GM19239 (cell line): ENCODE measurements at places on chromosomes 12 and 14.

- DNase-seq: no peak
Observed at GRCh38 chr12:98466640-98467400, 48.6 kb upstream of the TMPO start.

DNA sequence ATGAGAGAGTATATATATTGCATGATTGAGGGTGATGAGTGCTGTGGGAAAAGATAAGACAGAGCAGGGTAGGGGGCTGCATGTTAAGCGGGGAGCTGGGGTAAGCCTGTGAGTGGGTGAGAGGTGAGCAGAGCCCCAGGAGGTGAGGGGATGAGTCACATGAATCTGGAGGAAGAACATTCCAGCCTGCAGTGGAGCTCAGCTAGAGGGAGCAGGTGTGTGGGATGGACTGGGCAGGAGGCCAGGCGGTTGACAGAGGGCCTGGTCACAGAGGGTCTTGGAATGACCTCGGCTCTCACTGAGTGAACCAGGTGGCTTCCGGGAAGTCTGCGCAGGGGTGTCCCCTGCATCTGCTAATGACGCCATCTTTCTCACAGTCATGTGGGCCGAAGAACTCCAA lies 44.4 kb downstream of the GIT2 start:
- DNase-seq: no peak

GRCh38 chr12:67068204-67068731 lies 200.9 kb upstream of the CAND1 start:
- no peak for DNase-seq

DNA sequence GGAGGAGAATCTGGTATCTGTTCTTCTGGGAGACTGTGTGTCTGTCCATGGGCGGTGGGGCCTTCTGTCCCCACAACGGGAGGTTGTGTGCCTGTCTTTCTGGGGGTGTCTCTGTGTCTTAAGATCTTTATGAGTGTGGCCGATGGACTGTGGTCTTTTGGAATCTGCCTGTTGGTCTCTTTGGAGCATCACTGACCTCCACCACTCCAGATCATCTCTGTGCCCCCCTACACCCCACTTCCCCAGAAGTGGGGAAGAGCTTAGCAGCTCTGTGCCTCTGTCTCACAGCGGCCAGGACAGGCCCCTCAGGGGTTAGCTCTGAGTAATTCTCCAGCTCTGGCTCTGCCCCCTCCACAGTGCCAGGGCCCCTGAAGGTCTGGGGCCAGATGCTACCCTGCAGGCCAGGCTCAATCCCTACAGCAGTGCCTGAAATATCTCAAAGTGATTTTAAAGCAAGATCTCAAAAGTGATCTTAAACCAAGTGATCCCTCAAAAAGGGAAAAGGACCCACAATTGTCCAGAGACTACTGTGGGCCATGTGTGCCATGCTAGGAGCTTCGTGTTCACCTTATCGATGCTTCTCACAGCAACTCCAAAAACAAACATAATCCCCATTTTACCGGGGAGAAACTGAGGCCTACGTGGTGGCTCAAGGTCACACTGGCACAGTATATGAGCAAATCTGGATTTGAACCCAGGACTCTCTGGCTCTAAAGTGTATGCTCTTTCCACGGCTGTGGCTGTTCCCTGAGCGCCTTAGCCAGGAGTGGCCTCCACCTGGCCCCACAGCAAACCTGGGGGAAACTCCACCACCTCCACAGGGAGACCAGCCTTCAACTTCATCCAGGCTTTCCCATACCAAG lies 26.0 kb upstream of the KRT78 start:
- DNase-seq: no peak

GRCh38 chr12:129372876-129373275 lies 519.6 kb downstream of the GLT1D1 start:
- no peak for DNase-seq

DNA sequence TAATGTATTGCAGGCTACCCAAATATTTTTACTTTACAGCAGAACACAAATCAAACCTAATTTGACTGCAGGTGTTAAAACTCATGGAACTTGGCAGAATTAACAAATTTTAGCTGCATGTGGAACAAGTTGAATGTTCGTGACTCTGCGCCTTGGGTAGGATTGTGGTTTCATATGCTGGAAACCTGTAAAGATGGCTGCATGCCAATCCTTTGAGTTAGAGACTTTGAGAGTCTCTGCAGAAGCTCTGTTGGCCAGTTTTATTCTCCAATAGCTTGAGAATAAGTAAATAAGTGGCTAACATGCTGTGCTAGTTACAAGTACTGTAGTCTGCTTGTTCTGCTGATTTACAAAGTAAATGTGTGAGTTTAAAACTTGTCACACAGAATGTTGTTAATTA lies 77.8 kb downstream of the PDE6H start:
- DNase-seq: no peak

GRCh38 chr12:10094646-10095395 lies 4.0 kb downstream of the CLEC1A start:
- no peak for DNase-seq

DNA sequence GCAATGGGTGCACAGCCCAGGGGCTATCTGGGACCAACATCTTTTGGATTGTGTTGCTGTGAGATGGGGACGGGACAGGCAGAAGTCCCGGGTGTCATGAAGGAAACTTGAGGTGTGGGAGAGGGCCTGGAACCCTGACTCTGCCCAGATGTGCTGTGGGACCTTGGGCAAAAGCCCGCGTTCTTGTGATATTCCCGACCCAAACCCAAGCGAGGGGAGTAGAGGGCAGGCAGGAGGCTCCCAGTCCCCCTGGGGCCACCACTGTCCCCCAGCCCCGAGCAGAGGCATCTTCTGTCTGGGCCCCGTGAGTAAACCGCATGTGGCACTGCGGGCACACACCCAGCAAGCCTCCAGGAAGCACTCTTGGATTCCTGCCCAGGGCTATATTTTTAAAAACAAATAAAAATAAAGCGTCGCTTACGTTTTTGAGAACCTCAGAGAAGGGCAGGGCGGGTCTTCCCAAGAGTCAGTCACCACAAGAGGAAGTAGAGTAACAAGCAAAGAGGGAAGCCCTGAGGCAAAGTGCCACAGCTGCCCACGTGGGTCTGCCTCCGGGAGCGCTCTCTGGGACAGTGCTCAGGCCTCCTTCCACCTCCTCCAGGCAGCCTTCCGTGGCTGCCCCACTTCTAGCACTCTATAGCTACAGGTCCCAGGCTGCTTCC lies 39.5 kb downstream of the BEGAIN start:
- no peak for DNase-seq

- no peak for DNase-seq
Observed at GRCh38 chr12:113437729-113438100, 15.5 kb downstream of the SDSL start.

GRCh38 chr14:28765831-28766468 lies 637 bp upstream of the FOXG1 start:
- no peak for DNase-seq

GRCh38 chr12:116626153-116626552 lies 67.0 kb downstream of the MAP1LC3B2 start:
- no peak for DNase-seq

DNA sequence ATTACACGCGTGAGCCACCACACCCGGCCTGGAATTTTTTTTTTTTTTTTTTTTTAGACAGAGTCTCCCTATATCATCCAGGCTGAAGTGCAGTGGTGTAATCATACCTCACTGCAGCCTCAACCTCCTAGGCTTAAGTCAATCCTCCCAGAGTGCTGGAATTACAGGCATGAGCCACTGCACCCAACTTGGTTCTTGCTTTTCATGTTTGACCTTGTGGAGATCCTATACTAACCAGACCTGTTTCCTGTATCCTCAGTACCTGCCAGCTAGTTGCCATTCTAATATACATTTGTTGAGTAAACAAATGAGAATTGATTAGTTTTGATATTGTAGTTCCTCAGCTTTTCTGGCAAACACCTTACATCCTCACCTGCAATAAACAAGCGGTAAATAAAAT lies 3.2 kb upstream of the VSIG10 start:
- DNase-seq: no peak
